ENCODE measurements at places on chromosomes 1 and 21.

DNA sequence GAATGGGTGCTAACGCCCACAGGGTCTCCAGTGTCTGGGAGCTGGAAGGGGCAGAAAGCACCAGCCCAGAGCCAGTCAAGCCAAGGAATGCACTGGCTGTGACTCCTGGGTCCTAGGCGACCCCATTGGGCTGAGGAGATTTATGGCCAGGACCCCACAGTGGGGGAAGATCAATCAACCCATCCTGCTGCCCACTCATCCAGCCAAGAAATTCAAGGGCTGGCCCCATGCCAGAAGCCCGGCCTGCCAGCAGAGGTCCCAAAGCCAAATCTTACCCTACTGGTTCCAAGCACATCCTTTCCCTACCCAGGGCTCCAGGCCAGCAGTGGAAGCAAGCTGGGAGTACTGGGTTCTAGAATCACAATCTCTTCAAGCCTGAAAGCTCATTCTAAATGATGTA is 6.8 kb upstream of the PDZK1IP1 start:
- DNase-seq: no peak

DNA sequence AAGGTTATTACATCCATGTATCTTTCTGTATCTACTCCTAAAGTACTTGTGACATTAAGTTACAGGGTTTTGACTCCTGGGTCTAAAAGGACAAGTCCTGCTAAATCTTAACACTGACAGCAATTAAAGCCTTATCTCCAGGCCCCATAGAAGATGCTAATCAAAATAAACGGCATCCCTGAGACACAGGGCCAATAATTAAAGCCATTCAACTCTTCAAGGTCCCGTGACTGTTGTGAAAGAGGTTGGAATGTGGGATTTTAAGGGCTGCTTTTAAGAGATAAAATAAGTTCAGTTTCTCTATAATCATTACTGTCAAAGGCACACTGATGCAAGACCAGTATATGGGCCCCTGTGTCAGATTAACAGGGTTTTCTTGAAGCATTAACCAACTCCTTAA is 8.3 kb downstream of the DNAI4 start:
- DNase-seq: no peak

GRCh38 chr1:99218572-99218971 is 45.7 kb upstream of the PLPPR4 start:
- no peak for DNase-seq

GRCh38 chr1:158945061-158945460 is 13.7 kb downstream of the PYHIN1 start:
- no peak for DNase-seq

GRCh38 chr21:30190554-30190953 is 23.9 kb upstream of the CLDN17 start:
- DNase-seq: no peak

- no peak for DNase-seq
Observed at GRCh38 chr21:25904044-25904695, 169.4 kb downstream of the GABPA start.

GRCh38 chr1:6066680-6067079 is 21.0 kb downstream of the KCNAB2 start:
- DNase-seq: no peak

DNA sequence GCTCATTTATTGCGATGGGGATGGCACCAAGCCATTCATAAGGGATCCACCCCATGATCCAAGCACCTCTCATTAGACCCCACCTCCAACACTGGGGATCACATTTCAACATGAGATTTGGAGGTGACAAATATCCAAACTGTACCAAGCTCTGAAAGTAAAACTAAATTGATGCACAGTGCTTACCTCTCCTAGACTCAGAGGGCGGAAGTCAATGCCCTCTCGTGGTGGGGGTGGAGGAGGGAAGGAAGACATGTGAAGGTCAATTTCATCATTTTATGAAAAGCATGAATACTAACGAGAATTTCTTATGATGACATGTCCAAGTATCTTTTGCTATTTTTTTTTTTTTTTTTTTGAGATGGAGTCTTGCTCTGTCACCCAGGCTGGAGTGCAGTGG is 120.0 kb downstream of the PGBD5 start:
- no peak for DNase-seq

GRCh38 chr1:111904478-111905218 is 84.8 kb downstream of the KCND3 start:
- peak; percentile 23 for DNase-seq

- no peak for DNase-seq
Observed at GRCh38 chr21:31442339-31442738, 98.3 kb upstream of the TIAM1 start.

- no peak for DNase-seq
Observed at GRCh38 chr1:175136246-175136645, 56.3 kb downstream of the KIAA0040 start.

DNA sequence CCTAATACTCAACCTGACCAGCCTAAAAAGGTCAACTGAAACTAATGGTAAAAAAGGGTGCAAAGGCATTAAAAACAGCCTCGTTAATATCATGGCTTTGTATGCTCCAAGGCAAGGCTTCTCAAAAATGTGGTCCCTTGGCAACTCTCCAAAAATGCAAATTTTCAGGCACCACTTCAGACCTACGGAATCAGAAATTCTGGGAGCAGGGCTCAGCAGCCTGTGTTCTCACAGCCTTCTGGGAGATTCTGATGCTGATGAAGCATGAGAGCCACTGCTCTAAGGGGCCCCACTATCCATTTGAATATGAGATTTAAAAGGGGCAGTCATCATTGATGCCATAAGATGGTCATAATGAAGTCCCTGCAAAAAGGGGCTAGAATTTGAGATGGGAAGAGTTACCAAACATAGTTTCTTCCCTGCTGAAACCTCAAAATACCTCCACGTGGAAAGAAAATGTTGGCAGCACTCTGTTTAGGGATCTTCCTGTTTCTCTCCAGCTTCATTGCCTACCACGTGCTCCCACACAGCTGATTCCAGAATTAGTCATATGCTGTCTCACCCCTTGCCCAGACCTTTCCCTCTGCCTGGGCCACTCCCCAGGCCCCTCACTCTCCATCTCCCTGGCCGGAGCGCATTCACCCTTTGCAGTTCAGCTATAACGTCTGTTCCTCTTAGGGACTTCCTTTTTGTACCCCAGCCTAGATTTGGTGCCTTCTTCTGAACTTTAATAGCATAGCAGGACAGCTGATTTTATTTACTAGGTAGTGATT is 46.7 kb downstream of the PHC2 start:
- DNase-seq: peak; percentile 55

- DNase-seq: no peak
Observed at GRCh38 chr1:78388275-78388674, 102.5 kb upstream of the PTGFR start.

GRCh38 chr21:41692185-41692565 is 74.7 kb downstream of the RIPK4 start:
- DNase-seq: no peak

GRCh38 chr1:213979751-213980586 is 7.8 kb upstream of the PROX1 start:
- no peak for DNase-seq

DNA sequence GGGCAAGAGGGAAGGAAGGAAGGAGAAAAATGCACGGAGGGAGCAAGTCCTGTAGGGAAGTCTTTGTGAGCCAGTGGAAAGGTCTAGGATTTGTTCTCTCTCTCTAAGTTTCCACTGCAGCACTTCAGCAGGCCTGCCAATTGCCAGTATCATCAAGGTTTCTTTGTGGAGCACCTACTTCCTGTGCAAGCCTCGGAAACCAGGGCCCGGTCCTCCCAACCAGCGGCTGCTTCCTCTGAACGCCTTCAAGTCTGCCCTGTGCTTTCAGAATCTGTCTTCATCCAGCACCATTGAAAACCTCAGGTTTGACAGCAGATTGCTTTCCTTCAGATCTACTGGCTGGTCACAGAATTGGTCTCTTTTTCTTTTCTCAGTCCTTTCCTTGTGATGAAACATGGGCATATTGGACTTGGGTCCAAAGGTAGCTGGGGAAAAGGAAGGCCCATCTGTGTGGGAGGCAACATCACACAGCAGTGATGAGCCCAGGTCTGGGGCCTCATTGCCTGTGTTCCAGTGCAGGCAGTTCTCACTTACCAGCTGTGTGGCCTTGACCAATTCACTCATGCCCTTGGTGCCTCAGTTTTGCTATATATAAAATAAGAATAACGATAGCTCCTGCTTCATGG is 144.5 kb downstream of the SEC16B start:
- no peak for DNase-seq

GRCh38 chr1:178536844-178537371 is 24.0 kb downstream of the TEX35 start:
- DNase-seq: peak; percentile 96

DNA sequence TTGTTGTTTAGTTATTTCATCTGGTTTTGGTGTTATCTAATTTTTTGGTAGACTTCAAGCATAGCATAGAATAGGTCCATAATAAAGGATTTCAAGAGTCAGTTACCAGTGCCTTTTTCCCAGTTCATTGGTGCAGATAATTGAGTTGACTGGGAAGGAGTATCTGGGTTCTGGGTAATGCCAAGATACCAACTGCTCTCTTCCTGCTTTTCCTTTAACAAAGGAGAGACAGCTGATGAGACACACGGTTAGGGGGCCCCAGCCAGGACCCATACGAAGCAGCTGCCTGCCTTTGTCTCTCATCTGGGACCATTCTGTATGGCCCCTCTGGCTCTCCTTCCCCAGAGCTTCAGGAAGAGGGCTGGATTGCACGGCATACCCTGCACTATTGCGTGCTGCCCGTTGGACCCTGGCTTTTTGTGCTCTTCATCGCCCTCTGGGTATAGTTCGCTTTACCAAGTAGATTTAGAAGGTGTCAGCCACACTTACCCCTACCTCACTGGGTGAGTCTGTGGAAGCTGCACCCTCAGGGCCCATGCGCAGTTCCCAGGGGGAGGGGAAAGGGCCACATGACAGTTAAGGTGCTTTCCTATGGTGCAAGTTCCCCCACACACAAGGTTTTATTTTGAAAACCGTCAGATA is 7.0 kb downstream of the NAV1 start:
- DNase-seq: no peak

GRCh38 chr1:206637605-206638004 is 2.3 kb downstream of the DYRK3 start:
- no peak for DNase-seq

All from astrocyte of the cerebellum (primary cell).